ENCODE measurements at places on chromosomes 5 and 9.
A peak's percentile ranks its signal among the peaks of the same experiment; 100 is the strongest.

DNA sequence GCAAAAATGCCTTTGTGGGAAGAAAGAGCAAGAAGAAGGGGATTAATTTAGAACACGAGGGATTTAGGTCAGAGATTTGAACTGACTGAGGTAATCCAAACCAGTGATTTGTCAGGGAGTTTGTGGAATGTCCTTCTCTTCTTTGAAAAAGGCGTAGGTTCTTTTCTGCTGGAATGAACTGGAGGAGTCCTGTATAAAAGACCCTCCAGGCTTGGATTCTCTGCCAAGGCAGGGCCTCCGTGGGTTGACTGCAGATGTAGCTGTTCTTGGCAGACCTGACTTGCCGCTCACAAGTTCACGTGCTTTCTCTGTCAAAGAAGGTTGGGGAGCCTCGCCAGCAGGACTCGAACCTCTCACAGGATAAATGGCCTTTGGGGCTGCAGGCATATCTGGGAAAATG lies 62.8 kb upstream of the STC2 start:
- DNase-seq: no peak

DNA sequence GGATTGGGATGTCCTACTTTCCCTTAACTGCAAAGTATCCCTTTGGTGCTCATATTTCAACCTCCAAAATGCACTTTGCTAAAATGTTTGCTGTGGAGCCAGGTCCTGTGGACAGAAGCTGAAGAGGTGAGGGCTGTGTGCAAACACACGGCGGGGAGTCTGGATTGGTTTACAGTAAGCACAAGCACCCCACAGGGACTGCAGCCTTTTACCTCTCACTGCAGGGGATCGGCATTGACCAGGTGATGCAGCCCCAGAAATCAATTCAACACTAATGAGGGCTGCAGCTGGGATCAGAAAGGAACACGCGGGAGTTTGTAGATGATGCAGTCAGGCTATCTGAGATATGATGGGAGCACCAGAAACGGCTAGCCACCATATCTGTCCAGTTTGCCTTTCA lies 450.9 kb downstream of the CCDC171 start:
- DNase-seq: no peak

DNA sequence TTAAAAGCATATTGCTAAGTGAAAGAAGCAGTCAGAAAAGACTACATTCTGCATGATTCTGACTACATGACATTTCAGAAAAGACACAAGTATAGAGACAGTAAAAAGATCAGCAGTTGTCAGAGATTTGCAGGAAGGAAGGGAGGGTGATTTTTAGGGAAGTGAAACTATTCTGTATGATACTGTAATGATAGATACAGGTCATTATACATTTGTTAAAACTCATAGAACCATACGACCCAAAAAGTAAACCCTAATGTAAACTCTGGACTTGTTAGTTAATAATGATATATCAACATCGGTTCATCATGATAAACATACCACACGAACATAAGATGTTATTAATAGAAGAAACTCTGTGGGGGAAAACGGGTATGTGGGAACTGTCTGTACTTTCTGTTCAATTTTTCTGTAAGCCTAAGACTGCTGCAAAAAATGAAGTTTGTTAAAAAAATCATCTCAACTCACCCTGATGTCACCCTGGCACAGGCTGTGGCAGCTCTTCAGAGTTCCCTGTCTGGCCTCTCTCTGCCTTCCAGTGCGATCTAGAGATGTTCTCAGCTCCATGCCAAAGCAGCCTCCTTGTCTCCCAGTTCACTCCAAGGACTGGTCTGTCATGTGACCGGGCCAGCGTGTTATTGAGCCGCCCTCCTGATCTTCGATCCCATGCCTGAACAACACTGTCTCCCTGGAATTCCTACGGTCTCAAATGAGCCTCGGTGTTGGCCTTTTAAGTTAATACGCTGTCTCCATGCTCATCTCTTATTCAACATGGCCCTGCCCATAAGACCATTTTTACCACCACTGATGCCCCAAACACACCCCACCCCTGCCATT lies 35.4 kb downstream of the PRLR start:
- no peak for DNase-seq

DNA sequence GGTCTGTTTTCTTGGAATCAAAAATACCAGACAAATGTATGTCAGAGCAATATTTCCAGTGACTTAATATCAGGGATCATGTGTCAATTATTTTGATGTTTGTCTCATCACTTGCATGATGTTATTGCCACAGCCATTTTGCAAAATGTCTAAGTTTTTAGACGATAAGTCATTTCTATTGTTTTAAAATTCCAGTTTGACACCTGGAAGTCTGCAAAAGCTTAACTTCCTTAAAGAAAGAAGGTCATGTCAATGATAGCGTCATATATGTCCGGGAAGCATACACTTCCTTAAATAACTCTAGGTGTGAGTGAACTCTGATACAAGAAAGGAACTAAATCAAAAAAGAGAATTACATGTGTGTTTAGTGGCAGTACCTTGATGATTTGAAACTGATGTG lies 259.5 kb downstream of the EDIL3 start:
- no peak for DNase-seq

DNA sequence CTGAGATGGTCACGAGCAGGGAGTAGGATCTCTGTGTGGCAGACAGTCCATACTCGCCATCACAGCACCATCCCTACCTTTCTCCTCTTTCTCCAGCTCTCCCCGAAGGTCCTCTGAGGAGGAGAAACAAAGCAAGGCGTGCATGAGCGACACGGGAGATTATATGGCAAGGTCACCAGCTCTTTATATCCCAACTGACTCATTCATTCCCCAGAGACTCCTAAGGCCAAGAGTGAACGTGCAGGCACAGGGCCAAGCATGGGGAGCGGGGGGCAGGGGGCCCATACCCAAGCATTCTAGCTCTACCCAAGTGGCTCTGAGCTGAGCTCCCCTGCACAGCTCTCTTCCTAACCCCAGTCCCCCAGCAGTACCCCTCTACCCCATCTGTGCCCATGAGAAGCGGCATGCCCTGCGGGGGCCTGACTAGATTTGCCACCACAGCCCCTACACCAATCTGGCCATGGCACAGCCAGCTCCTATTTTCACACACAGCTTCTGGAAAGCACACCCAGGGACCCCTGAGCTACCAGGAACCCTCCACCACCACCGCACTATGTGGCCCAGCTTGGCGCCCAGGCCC lies 6.8 kb downstream of the TRIM7 start:
- DNase-seq: no peak

DNA sequence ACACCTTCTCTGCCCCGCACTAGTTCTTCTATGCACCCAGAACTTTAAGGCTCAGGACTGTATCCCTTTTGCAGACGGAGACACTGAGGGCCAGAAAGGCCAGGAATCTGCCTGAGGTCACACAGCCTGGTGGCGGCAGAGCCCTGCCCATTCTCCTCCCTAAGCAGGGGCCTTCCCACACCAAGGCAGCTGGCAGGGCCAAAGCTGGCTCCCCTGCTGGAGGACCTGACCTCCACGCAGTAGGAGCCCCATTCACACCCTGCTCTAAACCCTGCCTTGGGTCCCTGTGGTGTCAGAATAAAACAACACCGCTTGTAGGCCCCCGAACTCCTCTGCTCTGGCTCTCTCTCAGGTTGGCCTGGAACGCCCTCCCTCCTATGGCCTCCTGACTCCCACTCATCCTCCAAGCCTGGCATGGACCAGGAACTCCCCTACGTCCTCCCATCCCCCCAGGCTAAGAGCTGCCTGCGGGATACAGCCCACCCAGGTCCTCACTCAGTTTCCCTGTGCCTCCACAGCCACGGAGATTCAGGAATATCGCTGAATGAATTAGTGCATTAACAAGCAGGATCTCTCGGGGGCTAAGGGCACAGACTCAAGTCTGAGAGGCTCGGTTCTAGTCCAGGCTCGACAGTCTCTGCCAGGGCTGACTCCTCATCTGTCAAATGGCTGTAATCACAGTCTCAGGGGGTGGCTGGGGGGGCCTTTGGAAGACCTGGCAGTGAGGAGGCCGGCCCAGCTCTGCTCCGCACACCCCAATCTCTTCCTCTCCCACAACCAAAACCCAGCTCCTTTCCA lies 2.8 kb downstream of the ST6GALNAC6 start:
- DNase-seq: no peak

GRCh38 chr9:125966959-125967711 lies 220.0 kb downstream of the PBX3 start:
- peak; percentile 38 for DNase-seq

GRCh38 chr5:158922263-158922592 lies 177.5 kb downstream of the EBF1 start:
- DNase-seq: no peak

GRCh38 chr5:31364881-31365636 lies 166.8 kb downstream of the DROSHA start:
- no peak for DNase-seq

- DNase-seq: no peak
Observed at GRCh38 chr9:304106-304505, 89.4 kb downstream of the DOCK8 start.

- no peak for DNase-seq
Observed at GRCh38 chr9:134880484-134881312, at the start of gene FCN2. Gene FCN2, plus strand, starts transcription at chr9:134880810. Its CDS starts 12 bp downstream, at chr9:134880822.

GRCh38 chr9:26725573-26725972 lies 167.0 kb downstream of the CAAP1 start:
- no peak for DNase-seq

- DNase-seq: no peak
Observed at GRCh38 chr5:140248414-140248813, 54.5 kb downstream of the PFDN1 start.

- no peak for DNase-seq
Observed at GRCh38 chr5:121899346-121899745, 47.7 kb downstream of the FTMT start.

GRCh38 chr9:9847750-9848149 lies 765.1 kb downstream of the PTPRD start:
- DNase-seq: no peak

GRCh38 chr5:154505567-154505966 lies 27.5 kb upstream of the HAND1 start:
- no peak for DNase-seq

GRCh38 chr5:168612996-168613395 lies 33.8 kb upstream of the PANK3 start:
- DNase-seq: no peak

- DNase-seq: no peak
Observed at GRCh38 chr5:169566202-169566601, 17.4 kb upstream of the SPDL1 start.

DNA sequence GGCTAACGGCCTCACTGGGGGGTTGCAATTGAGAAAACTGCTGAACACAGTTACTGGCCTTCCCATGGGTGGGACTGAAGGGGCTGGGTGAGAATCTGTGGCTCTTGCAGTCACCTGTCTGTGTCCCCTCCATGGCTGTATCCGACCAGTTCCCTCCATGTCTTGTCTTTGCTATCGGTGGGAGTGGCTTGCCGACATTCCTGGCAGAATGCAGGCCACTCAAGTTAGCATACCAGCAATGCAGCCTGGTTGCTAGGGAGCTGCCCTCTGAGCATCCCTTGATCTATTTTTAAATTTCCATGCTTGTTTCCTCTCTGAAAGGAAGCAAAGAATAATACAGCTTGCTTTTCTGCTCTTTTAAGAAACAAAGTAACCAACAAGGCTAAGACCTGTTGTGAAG lies 1509.7 kb upstream of the WWC1 start:
- no peak for DNase-seq

- no peak for DNase-seq
Observed at GRCh38 chr5:148333262-148333849, 2.0 kb upstream of the SPINK9 start.

DNA sequence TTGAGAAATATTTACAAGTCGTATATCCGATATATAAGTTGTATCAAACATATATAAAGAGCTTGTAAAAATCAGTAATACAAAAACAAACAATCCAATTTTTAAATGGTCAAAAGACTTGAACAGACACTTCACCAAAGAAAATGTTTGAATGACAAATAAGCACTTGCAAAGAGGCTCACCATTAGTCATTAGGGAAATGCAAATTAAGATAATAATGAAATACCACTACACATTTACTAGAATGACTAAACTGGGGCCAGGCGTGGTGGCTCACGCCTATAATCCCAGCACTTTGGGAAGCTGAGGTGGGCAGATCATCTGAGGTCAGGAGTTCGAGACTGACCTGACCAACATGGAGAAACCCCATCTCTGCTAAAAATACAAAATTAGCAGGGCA lies 134.6 kb upstream of the HAND1 start:
- DNase-seq: no peak

DNA sequence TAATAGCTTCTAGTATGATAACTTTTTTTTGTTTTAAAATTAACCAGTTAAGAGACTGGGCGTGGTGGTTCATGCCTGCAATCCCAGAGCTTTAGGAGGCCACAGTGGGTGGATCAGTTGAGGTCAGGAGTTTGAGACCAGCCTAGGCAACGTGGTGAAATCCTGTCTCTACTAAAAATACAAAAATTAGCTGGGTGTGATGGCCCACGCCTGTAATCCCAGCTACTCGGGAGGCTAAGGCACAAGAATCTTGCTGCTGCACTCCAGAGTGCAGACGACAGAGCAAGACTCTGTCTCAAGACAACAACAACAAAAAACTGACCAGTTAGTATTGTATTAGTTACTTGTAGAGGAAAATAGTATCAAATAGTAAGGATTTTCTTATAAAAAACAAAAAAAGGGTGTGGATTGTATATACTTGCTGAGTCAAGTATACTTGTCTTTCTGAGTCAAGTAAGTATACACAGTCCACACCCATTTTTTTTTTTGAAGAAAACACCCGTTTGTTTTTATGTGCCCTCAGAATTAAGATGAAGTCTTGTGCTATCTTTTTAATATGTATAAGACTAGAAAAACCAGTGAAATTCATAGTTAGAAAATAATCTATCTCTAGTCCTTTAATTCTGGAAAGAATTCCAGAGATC lies 25.3 kb downstream of the UBAP1 start:
- no peak for DNase-seq

GRCh38 chr9:69535911-69536310 lies 136.3 kb downstream of the APBA1 start:
- no peak for DNase-seq

DNA sequence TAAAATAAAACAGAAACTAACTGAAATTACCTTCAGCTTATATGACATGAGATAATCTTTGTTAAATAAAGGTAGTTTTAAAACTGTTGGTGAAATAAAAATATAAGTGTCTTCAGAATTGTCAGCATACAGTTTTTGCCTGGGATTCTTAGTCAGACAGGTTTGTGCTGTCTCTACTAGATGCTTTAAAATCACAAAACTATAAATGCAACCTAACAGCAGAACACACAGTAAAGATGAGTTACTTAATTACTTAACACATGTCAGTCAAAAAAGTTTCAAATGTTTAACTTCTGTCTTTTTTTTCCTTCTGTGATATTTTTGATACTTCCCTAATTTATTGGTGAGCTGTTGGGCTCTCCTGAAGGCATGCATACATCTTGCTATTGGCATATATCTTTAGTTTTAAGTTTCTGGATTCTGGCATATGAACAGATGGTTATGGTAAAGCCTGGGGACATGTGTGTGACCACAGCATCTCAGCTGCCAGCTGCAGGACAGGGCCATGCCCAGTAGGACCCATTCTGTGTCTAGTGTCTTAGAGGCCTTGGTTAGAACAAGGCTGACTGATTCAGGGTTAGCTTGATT lies 231.1 kb upstream of the NUDT12 start:
- DNase-seq: no peak

- DNase-seq: no peak
Observed at GRCh38 chr5:172758834-172759149, 12.2 kb downstream of the DUSP1 start.
